Choroid plexus epithelial cell (primary cell): ENCODE measurements at places on chromosomes 5 and 9.

DNA sequence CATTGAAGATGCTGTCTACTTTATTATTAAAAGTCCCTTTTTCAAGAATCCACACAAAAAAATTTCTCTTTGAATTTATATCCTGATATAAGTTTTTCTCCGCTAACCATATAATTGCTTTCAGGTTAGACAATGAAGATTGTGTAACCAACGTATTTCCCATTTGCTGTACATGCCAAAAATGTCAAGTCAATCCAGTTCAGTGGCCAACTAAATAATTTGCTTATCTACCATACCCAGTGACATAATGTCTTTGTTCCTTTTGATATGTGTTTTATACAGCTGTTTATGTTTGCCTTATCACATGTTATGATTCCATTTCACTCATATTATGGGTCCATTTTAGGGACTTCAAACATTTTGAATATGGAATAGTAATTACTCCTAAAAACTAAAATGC is 349.9 kb downstream of the EFNA5 start:
- no peak for DNase-seq

DNA sequence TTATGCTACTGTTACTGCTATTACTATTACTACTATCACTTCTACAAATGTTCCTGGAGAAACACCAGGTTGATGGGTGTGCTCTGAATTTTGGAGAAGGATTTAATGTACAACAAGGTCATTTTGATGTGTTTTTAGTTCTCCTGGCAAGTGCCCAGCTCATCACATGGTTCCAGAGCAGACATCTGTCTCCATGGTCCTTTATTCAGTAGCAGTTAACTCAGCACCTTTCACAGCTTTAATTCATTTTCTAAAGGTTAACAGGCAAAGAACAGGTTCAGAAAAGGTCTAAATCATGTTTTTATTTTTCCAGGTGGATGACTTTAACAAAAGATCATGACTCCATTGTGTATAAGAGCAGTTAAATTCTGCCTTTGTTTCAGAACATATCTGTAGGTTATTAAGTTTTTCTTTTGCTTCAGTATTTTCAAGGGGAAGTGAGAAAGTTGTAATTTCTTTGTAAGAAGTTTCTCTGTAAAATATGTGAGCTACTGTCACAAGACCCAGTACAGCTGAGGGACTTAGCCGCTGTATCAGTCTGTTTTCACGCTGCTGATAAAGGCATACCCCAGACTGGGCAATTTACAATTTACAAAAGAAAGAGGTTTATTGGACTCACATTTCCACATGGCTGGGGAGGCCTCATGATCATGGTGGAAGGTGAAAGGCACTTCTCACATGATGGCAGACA is 41.9 kb downstream of the MTRR start:
- DNase-seq = no peak

DNA sequence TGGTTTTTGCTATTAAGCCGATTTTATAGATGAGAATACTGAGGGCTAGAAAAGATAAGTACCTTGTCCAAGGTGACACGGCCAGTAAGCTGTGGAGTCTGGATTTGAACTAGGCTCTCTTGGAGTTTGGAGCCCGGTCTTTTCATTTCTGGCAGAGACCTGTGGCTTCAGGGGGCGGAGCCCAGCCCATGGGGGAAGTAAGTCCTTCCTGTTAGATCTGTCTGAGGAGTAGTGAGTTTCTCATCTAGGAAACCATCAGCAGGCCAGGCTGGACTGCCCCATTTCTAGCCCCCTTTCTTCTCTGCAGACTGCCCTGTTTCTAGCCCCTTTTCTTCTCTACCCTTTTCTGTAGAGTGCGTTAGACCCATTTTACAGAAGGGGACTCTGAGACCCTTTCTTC is 521 bp upstream of the PTGS1 start:
- no peak for DNase-seq

- DNase-seq = no peak
Observed at GRCh38 chr5:6048746-6049145, 329.6 kb downstream of the MED10 start.

DNA sequence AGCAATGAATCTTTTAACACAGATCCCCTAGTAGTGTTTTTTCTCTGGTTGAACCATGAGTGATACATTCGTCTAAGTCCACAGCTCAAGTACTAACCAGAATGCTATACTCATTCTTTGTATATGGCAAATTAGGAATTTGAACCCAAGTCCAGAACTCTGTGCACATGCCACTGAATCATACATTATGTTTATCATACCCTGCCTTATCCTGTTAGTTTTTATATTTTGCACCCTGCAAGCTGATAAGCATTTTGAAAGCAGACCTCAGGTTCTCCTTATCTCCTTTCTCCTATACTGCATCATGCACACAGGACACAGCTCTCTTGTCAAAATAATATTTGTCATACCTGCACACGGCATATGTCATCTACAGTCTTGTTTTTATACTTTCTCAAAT is 54.6 kb upstream of the ELL2 start:
- no peak for DNase-seq

DNA sequence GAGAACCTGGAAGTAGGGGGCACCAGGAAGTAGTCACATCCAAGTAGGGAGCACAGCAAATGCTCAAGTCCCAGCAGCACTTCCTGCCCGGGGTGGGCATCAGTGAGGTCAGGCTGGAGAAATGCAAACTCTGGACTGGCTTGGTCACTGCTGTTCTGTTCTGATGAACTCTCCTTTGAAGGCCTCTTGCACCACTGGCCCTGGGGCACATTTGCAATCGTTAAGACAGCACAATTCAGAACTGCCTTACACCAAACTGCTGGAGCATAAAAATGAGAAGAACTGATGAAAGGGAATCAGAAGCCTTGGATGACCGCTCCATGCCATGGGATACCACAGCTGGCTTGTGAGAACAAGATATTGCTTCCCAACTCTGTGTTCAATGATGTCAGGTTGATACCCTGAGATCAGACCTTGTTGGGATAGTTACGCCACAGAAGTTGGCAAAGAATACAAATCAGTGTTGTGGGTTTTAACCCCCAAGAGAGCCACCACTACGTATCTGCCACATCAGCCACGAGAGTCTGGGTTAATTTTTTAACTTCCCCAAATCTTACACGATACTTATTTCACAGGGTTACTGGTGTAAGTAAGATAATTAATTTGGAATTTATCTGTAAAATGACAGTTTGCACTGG is 42.3 kb upstream of the ZSWIM6 start:
- DNase-seq = no peak

DNA sequence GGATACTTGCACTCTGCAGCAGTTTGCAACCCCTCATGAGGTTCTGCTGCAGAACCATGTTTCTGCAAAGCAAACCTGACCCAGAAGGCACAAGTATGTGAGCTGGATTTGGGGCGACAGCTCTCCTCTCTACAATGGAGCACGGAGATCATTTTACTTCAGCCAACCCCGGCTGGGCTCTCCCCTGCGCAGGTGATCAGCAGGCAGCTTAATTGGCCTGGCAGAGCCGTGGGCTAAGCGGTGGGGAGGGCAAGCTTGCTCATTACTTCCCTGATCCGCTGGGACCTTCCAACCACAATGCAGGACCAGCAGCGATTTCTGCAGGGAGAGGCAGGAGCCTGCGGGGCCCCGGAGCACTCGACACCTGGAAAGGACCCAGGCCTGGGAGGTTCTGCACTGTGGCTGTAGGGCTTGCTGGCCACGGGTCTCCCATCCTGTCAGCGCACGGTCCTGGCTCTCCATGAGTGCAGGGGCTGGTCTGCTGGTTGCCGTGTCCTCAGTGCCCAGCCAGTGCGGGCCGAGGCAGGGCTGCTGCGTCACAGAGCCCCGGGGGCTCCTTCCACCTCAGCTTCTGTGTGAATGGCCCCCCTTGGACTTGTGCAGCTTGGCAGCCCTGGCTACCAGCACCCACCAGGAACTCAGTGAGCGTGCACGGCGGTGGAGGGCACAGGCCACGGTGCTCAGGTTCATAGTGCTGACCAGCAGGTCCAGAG is 51.8 kb upstream of the RAPGEF1 start:
- DNase-seq = no peak
